ENCODE measurements at places on chromosomes 3 and 15.

- no peak for DNase-seq
These were observed 100.8 kb downstream of the STAC start for GRCh38 chr3:36480911-36481648.

GRCh38 chr15:60548101-60548500 lies 69.2 kb upstream of the ICE2 start:
- DNase-seq, result no peak

DNA sequence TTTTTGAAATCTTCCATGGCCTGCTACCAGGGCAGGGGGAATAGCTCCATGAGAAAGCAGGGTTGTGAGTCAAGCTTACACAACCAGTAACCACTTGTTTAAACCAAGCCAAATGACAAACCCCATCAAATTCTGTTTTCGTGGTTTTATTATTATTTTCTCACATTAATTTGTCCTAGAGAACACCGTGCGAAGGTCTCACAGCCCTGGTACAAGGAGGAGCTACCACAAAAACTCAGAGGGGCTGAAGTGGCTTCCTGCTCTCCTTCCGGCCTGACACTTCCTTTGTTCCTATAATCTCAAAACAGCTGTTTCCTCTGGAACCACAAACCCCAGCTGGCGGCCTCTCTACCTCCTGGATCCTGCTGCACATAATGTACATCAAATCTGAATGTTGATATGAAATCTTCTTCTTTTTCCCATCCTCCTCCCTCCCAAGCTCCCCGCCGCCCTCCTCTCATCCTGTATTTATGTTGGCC lies 375.9 kb downstream of the MCTP2 start:
- DNase-seq, result no peak

DNA sequence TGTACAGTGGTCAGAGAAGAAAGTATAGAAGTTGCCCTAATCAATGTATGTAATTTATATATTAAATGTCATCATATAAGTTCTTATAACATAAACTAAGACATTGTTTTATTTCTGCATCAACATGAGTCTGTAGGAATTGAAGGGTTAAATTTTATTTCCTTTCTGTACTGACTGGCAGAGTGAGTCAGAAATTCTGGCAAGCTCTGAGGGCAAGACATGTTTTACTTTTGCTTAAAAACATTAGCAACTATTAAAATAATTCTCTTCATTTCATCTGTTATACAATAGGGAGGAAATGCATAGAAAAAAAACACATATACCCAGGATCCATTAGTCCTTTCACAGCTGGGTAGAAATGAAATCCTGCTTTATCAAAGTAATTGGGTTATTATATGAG lies 171.4 kb upstream of the ALCAM start:
- no peak for DNase-seq

DNA sequence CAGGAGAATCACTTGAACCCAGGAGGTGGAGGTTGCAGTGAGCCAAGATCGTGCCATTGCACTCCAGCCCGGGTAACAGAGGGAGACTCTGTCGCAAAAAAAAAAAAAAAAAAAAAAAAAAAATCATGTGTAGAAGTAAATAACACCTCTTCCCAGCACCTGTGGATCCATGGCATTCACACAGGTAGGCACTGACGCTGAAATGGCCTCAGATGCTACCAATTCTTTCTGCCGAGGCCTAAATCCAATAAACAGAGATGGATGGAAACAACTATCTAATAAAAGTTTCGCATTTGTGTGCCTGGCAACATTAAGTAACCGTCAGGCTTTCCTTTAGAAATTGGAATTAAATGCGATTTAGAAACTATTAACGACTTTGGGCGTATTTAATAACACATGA lies 10.3 kb upstream of the LRRC2 start:
- no peak for DNase-seq

GRCh38 chr3:122961146-122961545 lies 66.4 kb downstream of the SEMA5B start:
- DNase-seq, result no peak

- DNase-seq, result no peak
These were observed 82.4 kb downstream of the P3H2 start for GRCh38 chr3:190038050-190038933.

- DNase-seq, result no peak
These were observed 358.3 kb upstream of the CFAP20DC start for GRCh38 chr3:59408047-59408624.

GRCh38 chr15:85504749-85505676 lies 124.6 kb downstream of the AKAP13 start:
- no peak for DNase-seq

DNA sequence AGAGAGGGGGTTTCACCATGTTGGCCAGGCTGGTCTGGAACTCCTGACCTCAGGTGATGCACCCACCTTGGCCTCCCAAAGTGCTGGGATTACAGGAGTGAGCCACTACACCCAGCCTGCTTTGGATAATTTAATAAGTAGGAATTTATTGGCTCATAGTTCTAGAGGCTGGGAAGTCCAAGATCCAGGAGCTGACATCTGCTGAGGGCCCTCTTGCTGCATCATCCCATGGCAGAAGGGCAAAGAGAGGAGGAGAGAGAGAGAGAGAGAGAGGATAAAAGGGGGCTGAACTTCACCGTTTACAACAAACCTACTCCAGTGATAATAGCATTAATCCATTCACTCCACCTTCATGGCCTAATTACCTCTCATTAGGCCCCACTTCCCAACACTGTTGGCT lies 62.0 kb upstream of the HES1 start:
- no peak for DNase-seq

DNA sequence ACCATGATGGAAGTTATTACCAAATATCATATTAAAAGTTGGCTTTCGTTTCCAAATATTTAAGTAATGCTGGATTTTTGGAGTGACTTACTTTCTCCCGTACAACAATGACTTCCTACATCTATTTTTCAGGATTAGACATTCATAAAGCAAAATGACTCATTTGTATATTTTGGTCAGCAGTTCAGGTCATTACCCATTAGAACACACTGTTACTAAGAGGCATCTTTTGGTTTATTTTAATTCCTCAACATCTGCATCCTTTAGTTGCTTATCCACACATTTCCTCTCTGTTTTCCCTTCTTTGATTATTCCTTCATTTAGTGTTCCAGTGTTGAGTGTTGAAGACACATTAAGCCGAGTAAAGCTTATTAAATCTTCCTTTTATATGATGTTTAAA lies 348.2 kb downstream of the NAALADL2 start:
- DNase-seq, result no peak

- DNase-seq, result no peak
These were observed 747.6 kb downstream of the NAALADL2 start for GRCh38 chr3:175606650-175607318.

DNA sequence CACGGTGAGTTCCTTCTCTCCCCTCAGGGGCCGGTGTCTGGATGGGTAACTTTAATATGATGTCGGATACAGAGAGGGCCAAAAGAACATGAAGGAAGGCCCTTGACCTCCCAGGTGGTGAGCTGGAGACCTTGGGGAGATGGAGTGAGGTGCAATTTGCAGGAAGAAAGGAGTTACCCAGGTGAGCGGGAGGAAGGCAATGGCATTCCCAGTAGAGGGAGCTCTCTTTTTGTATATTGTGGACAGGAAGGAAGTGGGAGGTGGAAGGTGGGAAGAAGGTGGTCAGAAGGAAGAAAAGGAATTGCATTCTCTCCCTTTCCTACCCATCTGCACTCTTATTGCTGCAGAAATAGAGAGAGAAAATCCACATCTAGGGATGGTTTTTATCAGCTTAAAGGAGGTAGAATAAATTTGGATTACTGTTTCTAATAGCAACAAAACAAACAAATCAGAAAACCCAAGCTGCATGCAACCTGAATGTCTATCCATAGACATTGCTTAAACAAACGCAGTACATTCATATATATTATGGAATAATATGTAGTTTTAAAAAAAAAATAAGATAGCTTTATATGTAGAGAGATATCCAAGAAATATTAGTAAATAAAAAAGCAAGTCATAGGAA lies 169.0 kb upstream of the TSC22D2 start:
- DNase-seq, result no peak

- no peak for DNase-seq
These were observed 39.0 kb downstream of the IL12A start for GRCh38 chr3:160027541-160028195.

- DNase-seq, result no peak
These were observed 595 bp downstream of the PDCD7 start for GRCh38 chr15:65132878-65133547.

DNA sequence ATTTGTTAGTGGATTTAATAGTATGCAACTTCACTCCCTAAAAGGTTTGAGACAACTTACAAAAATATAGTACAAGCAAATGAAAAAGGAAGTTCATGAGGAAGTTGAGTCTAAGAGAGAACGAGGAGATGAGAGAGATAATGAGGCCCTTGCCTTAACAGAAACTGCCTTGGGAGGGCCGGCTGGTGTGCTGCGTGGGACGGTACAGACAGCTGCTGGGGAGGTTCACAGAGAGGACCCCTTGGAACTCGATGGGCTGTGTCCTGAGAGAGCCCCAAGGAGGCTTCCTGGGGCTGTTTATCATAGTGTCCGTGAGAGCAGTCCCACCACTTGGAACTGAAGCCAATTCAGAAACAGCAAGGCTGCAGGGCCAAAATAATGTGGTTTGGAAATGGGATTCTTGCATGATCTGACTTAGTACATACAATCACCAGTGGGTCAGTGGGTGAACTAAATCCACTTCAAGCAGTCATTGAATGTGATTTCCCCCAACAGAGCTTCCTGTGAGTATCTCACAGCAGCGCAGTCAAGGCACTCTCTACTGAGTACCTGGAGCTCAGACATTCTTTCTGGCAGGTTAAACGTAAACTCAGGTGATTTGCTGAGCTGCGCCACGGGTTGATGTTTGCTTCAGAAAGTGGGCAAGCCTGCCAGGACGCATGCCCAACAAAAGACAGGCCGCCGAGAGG lies 90.8 kb downstream of the CRTC3 start:
- peak; percentile 6 for DNase-seq

- no peak for DNase-seq
These were observed 1.8 kb downstream of the MUC4 start for GRCh38 chr3:195809796-195810454.

GRCh38 chr15:74136540-74136813 lies 6.1 kb downstream of the ISLR2 start:
- DNase-seq, result no peak

DNA sequence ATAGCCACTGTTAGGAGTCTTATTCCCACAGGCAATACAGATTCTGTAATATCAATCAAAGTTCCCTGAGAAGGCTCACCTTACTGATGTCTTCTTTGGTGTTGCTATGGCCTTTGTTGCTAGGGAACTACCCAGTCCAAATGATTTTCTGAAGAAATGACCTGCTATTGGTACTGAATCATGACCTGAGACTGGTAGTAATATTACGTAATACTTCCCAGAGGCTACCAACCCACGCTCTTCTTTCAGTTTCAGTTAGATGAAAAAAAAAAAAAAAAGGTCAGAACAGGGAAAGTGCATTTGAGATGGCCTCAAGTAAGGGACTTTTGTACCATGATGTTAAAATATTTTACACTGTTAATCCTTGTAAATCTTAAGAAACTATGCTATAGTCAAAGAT lies 1092.5 kb upstream of the EPHA6 start:
- no peak for DNase-seq

GRCh38 chr3:152902141-152902669 lies 67.3 kb downstream of the P2RY1 start:
- no peak for DNase-seq

GRCh38 chr3:83063446-83063845 lies 1302.0 kb upstream of the GBE1 start:
- no peak for DNase-seq

DNA sequence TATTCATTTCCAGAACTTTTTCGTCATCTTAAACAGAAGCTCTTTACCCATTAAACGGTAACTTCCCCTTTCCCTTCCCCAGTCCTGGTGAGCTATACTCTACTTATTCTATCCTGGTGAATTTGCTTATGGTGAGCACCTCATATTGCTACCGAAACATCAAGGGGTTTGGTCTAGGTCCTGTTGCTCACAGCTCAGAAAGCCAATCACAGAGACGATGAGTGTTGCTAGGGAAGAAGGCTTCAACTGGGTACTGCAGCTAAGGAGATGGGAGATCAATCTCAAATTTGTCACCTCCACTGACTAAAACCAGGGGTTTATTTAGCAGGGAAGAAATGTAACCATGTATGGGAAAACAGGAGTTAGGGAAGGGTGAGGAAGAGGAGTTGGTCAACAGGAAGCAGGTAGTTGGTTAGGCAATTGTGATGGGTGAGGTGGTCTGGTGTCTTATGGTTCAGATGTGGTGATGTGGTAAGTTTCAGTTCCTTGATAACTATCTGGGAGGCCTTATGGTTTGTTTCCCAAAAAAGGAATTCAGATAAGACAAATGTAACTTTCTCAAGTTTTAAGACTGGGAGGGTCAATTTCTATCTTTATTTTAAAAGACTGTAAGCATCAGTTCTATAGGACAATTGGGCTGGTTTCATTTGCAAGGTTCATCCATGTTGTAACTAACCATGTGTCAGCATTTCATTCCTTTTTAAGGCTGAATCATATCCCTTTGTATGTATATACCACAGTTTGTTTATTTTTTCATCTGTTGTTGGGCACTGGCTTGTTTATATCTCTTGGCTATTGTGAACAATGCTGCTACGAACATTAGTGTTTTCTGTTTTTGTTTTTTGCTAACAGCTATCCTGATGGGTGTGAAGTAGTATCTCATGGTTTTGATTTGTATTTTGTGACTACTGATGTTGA lies 24.3 kb downstream of the ARHGAP11B start:
- DNase-seq, result no peak

- DNase-seq, result no peak
These were observed 47.8 kb downstream of the OIP5 start for GRCh38 chr15:41284427-41285177.

DNA sequence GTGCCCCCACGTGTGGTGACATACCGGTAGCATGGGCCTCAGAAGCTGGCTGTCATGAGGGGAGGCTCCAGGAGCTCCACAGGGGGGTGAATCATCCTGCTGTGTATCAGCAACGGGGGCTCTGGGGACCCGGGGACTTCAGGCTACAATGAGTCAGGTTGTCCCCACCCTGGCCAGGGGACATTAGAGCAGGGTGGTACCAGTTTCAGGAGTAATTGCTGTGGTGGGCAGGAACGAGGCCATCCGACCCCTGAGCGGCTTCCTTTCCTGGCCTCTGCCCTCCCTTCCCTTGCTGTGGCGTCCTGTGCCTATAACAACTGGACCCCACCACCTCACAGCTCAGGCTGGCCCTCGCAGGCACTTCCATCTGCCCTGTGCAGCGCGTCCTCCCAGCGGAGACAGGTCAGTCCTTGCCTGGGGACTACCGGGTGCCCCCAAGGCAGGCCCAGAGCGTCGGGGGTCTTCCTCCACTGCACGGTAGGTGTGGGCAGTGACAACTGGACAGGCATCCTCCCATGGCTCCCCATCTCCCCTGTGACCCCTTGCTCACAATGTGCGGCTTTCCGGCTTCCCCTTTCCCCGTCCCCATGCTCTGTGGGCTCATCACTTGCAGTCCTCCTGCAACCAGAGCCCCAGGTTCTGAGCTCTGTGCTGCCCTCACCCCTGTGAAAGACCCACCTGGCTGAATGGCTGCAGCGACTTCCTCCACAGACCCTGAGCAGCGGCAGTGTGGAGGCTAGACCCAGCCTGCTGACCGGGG lies 57.0 kb downstream of the KLF15 start:
- DNase-seq, result no peak

GRCh38 chr3:186849374-186849975 lies 7.0 kb downstream of the ADIPOQ start:
- DNase-seq, result no peak

GRCh38 chr15:90161950-90162361 lies 39.2 kb upstream of the SEMA4B start:
- DNase-seq, result no peak

GRCh38 chr3:124174476-124174875 lies 182.6 kb upstream of the ROPN1 start:
- DNase-seq, result no peak

- no peak for DNase-seq
These were observed 34.0 kb upstream of the CCDC174 start for GRCh38 chr3:14617508-14618023.

- no peak for DNase-seq
These were observed 3.4 kb downstream of the DUOXA2 start for GRCh38 chr15:45117308-45118130.
